ENCODE measurements at places on chromosomes 2 and 18.

- no peak for DNase-seq
Observed at GRCh38 chr18:54503131-54503894, 87.7 kb upstream of the DYNAP start.

GRCh38 chr2:225737556-225737955 is 338.0 kb downstream of the NYAP2 start:
- DNase-seq, result no peak

GRCh38 chr18:55351241-55351691 is 236.7 kb downstream of the TCF4 start:
- DNase-seq, result no peak

GRCh38 chr18:37955201-37955600 is 389.6 kb upstream of the CELF4 start:
- no peak for DNase-seq

- DNase-seq, result no peak
Observed at GRCh38 chr2:30661173-30662107, 145.8 kb downstream of the CAPN13 start.

DNA sequence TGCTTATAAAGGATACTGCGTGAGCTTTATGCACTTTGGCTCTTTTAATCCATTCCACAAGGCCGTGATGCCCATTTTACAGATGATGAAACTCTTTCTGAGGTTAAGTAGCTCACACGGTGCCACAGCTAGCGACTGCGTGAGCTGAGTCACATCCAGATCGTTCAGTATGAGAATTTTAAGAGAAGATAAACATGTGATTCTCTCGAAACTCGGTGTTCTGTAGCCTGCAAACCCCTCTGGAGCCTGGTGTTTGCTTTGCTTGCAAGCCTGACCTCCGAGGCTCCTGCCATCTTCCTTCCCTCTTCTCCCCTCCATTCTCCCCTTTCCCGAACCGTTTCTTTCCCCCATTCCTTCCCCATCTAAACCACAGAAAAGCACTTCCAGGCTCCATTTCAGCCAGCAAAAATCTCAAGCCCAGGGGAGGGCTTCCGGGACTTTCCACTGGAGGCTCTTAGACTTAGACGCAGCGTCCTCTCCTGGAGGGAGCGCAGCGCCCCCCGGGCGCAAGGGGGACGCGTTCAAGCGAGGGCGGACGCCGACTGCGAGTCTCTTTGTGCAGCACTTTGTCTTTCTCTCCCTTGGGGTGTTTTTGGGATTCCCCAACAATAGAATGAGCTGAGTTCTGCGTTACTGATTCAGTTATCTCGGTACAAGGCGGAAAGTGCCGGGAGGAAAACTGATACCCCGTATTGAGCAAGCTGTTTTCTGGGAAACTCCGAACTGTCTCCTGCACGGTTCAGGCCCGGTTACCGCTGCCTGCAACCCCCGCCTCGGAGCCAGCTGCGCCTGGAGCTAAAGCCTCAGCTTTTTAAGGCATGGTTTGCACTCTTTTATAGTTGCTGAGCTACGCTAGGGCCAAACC is 38.0 kb downstream of the CYP1B1 start:
- peak; percentile 79 for DNase-seq

- DNase-seq, result no peak
Observed at GRCh38 chr18:36527051-36527450, 229.5 kb downstream of the FHOD3 start.

- DNase-seq, result no peak
Observed at GRCh38 chr2:173692068-173692467, 273.1 kb downstream of the SP3 start.

- no peak for DNase-seq
Observed at GRCh38 chr18:75369026-75369721, 58.3 kb downstream of the SMIM21 start.

- DNase-seq, result no peak
Observed at GRCh38 chr2:238160206-238161129, 1.7 kb downstream of the ERFE start.

DNA sequence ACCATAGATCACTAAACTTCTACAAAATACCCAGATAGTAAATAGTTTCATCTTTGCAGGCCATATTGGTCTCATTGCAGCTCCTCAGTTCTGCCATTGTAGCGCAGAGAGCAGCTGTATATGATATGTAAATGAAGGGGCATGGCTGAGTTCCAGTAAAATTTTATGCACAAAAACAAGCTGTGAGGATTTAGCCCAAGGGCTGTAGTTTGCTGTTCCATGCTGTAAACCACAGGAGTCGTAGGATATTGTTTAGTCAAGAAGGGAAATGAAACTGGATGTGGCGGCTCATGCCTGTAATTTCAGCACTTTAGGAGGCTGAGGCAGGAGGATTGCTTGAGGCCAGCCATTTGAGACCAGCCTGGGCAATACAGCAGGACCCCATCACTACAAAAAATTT is 83.0 kb downstream of the MGAT5 start:
- DNase-seq, result no peak

GRCh38 chr2:13113002-13113401 is 396.3 kb downstream of the TRIB2 start:
- DNase-seq, result no peak

DNA sequence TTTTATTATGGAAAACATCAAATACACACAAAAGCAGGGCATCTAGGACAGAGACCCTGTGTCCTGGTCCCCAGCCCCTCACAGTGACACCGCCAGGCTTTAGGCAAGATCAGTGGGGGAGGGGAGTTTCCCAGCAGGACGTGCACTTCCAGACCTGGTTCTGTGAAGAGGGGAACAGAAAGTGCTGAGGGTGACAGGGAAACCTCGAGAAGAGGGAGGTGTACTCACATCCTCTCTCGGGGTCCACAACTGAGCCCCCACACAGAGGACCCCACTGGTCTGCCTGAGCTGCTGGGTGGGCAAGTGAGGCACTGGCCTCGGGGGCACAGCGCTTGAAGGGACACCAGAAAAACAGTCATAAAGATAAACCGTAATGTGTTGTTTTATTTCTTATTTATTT is 4.4 kb upstream of the GPR35 start:
- no peak for DNase-seq

DNA sequence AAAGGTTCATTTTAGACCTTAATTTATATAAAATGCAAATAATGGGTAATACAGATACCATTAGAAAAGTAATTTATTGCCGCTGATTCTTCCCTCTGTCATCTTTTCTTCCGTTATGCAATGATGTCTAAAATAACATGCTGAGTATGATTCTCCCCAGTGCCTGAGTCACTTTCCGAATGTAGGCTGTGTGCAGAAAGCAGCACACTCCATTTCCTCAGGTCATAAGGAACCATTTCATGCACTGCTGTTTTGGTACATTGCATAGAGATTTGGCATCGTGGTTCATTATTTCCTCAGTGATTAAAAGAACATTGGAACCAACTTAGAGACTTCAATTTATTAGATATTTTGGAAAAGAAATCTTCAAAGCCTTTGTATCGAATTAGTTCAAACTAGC is 173.5 kb downstream of the CDH2 start:
- no peak for DNase-seq

GRCh38 chr18:37253394-37254235 is 312.0 kb downstream of the CELF4 start:
- no peak for DNase-seq

DNA sequence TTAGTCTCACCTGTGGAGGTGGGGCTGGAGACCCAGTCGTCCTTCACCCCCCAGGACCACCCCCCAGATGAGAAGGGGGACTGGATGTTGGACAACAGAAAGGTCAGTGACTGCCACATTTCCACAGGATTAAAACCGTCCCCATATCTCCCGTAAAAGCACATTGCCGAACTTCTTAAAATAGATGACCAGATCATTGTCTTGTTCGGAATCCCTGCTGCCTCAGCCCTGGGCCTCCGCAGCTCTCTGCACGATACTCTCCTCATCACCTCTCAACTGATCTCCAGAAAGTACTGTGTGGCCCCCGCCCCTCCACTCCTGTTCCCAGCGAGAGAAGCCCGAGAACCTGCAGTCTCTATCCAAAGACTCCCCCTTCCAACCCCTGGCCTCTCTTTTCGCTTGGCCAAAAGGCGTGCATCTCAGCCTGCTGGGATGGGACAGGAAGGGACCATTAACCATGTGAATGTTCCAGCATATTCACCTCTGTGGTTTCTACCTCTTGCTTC is 13.2 kb downstream of the LRRFIP1 start:
- no peak for DNase-seq

GRCh38 chr2:37688771-37689468 is 17.5 kb upstream of the CDC42EP3 start:
- no peak for DNase-seq

GRCh38 chr2:26412091-26412673 is 10.5 kb downstream of the DRC1 start:
- peak; percentile 61 for DNase-seq

- no peak for DNase-seq
Observed at GRCh38 chr2:7725850-7726242, 808.6 kb downstream of the RNF144A start.

- peak; percentile 4 for DNase-seq
Observed at GRCh38 chr2:201698588-201699226, at the start of gene MPP4. Gene MPP4 (minus strand): TSS chr2:201698644. CDS start chr2:201693954, 4,690 bp downstream.

DNA sequence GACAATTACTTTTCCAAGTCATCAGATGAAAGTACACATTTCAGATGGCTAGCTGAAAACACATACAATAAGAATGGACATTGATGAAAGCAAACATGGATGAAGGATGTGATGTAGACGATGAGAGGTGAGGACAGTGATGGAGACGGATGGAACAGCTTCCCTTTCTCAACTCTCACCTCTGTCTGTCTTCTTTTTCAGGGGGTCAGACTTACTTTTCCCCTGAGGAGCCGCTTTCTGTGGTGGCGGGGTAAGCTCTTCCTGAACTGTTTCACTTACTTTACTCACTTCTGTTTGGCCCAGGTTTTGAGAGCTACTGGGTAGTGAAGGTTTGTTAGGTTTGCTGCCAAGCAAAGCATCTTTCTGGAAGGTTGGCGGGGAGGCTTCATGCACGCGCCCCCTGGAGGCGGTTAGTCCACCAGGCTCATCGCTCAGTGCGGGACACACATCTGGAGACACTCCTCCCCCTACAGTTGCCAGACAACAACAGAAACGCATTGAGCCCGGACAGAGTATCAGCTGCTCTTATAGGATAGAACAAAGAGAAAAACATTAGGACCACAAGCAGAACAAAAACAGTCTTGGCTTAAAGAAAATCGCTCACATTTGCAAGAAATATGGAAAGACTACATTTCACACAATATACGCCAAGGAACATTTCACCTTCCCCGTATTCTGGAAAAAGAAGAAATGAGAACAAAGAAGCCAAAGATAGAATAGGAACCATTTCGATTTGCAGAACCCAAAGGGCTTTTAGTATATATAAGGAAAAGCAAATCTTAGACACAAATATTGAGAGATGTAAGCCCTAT is 90.5 kb downstream of the MYOM1 start:
- DNase-seq, result peak; percentile 79

- no peak for DNase-seq
Observed at GRCh38 chr2:202317080-202317857, 51.7 kb downstream of the NOP58 start.

DNA sequence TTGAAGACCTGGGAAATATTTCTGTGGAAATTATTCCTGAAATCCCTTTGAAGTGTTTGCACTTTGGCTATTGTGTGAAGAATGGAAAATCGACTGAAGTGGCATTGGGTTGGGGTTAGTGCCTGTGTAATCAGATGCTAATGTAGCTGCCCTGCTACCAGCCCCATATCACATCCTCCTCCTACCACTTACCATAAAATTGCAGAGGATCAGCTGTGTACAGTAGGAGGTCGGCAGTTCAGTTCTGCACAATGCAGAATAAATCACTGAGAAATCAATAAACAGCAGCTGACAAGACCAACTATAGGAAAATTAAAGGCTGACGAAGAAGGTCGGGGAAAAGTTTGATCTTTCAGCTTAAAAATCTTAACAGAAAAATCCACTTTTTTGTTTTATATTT is 440.9 kb downstream of the PTPRM start:
- DNase-seq, result no peak

- peak; percentile 68 for DNase-seq
Observed at GRCh38 chr2:112582314-112582746, 2.1 kb upstream of the CHCHD5 start.

- no peak for DNase-seq
Observed at GRCh38 chr18:78378403-78378802, 601.2 kb upstream of the SALL3 start.

GRCh38 chr2:7012141-7012764 is 95.0 kb downstream of the RNF144A start:
- DNase-seq, result no peak

DNA sequence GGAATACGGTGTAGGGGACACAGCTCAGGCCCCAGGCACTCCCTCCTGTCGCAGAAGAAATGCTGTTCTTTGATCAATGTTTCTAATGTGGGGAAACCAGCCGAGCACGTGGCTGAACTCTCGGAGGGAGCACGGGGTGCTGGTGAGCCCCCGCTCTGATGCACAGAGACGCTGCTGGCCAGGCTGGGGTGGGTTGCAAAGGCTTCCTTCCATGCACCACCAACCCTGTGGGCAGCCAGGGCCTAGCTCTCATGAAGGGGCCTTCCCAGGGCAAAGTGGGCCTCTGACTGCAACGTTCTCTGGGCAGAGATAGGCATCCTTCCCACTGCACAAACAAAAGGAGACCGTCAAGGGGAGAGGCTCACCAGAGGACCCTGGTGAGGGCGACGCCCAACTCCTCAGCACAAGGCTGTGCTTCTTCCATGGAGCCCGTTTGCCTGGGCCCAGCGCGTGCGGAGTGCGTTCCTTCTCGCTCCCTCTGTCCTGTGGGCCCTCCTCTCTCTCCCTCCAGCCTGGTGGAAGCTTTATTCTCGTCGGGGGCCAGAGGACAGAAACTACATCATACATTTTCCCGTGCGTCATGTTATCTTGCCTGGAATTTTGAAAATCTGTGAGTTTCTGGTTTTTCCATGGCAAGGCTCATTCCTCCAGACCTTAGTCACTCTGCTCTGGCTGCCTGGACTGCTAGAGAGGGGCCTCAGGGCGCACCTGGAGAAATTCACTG is 61.1 kb upstream of the SP3 start:
- no peak for DNase-seq

GRCh38 chr18:24811950-24812681 is 351.7 kb downstream of the HRH4 start:
- DNase-seq, result no peak

- DNase-seq, result no peak
Observed at GRCh38 chr2:182636699-182637098, 79.4 kb upstream of the DNAJC10 start.

- no peak for DNase-seq
Observed at GRCh38 chr2:77521548-77521891, 656 bp downstream of the LRRTM4 start.

- DNase-seq, result no peak
Observed at GRCh38 chr2:239278361-239278760, 122.5 kb downstream of the HDAC4 start.

DNA sequence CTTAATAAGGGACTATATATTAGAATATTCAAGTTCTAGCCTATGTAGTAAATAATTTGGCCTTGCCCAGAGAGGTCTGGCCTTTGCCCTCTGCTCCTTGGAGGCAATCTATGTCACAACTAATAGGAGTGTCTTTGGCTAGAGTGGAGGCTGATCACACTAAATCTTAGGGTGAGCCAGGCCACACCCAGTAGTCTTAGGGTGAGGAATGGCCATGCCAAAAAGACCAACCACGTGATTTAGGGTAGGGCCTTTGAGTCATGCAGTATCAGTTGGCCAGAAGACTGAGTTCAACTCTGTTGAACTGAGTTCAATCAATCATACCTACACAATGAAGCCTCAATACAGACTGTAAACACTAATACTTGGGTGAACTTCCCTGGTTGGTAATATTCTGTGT is 26.0 kb upstream of the FLACC1 start:
- no peak for DNase-seq
